NCI-H748 treated with DMSO at 0.1 percent for 48 hours (cell line): ENCODE measurements at places on chromosomes 6 and 20.

DNA sequence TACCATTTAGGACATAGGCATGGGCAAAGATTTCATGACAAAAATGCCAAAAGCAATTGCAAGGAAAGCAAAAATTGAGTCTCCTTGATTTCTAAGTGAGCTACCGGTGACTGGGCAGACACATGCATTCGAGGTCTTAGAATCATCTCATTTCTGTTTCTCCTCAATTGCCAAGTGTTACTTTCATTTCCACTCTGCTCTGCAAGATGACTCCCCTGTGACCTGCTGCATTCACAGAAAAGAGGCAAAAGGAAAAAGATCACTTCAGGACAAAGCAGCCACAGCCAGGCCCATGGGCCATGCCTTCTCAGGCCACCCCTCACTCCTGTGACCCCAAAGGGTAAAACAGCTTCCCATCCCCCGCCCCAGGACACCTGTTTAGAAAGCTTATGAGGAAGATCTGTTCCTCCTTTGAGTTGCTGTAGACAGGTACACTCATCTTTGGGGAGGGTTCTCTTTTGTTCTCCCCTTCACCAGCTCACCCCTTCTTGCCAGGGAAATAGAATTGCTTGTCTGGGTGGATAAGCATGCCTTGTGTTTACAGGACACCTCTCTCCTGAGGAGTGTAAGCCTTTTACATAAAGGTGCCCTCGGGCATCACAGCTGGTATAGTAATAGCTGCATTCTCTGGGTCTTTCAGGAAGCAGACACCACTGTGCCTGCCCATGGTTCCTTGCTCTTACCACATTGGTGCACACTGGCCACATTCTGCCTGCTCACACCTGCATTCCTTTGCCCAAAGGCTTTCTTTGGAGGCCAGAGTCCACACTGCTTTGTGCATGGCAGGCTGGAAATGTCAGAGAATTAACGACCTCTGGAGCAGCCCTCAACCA is 105.0 kb downstream of the SLC24A3 start:
- no peak for DNase-seq

DNA sequence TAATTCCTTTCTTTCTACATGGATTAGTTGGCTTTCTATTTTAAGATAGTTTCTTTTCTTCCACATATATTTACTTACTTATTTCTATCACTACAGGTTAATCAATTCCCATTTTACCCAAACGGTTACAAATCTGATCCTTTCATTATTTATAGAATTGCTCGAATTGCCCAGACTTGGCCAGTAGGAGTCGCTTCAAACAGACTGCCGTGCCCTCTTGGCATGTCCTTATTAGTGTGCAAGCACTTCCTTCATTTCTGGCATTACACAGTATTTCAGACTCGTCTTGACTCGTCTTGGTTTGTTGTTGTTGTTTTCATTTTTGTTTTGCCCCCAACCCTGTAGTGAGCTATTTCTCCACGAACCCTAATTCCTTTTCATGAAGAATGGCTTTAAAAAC is 74.6 kb downstream of the SAMD3 start:
- DNase-seq: no peak

DNA sequence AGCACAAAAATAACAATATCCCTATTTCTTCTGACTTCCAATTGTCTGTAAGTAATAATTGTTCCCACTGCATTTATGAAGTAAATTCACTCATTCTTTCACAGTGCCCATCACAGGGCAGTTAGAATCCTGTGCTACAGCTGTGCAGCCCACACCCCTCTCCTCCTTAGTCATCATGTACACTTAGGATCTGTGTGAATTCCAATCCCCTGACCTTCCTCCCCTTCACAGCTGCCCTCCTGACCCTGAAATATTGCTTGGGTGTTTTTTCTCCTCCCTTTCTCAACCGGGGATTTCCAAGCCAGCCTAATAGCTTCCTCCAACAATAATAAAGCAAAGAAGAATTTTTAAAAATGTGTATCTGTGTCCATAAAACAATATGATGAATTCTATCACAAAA is 91.5 kb upstream of the BEND6 start:
- no peak for DNase-seq

- DNase-seq: no peak
Measured at GRCh38 chr6:45714006-45714730, 301.5 kb downstream of the CLIC5 start.

DNA sequence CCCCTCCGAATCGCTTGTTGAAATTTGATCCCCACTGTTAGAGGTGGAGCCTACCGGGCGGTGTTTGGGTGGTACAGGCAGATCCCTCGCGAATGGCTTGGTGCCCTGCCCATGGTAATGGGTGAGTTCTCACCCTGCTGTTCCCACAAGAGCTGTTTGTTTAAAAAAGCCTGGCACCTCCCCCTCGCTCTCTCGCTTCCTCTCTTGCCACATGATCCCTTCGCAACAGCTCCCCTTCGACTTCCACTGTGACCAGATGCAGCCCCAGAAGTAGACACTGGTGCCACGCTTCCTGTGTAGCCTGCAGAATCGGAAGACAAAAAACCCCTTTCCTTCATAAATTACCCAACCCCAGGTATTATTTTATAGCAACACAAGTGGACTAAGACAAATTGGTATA is 292.2 kb upstream of the QKI start:
- DNase-seq: peak; percentile 90

DNA sequence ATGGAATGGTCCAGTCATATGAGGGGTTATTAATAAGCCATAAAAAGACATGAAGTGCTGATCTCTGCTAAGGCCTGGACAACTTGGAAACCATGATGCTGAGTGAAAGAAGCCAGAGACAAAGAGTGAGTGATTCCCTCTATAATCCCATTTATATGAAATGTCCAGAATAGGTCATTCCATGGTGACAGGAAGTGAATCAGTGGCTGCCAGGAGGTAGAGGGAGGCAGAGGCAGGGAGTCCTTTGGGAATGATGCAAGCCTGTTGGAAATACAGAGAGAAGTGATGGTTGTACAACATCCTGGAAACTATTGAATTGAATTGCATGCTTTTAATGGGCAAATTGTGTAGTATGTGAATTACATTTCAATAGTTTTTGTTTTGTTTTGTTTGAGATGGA is 26.4 kb downstream of the ANKRD60 start:
- no peak for DNase-seq

DNA sequence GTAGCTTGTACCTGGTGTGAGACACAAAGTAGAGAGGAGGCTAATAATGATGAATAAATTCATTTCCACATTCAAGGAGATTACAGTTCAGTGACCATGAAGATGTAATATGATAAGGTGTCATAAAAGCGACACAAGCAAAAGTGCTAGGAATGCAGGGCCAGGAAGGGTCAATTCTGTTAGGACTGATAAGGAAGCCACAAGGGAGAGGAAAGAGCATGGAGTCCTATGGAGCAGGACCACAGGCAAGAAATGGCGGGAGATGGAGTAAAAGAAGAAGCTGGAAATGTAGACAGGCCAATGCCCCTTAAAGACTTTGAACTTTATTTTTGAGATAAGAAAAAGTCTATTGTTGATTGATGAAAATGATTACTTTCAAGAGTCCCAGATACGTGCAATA is 161.8 kb upstream of the KCNK16 start:
- DNase-seq: no peak

- no peak for DNase-seq
Measured at GRCh38 chr6:14620522-14620921, 502.9 kb downstream of the CD83 start.

- DNase-seq: no peak
Measured at GRCh38 chr6:33885132-33886057, 81.6 kb upstream of the MLN start.

- DNase-seq: no peak
Measured at GRCh38 chr20:41232973-41233926, 84.3 kb downstream of the ZHX3 start.

DNA sequence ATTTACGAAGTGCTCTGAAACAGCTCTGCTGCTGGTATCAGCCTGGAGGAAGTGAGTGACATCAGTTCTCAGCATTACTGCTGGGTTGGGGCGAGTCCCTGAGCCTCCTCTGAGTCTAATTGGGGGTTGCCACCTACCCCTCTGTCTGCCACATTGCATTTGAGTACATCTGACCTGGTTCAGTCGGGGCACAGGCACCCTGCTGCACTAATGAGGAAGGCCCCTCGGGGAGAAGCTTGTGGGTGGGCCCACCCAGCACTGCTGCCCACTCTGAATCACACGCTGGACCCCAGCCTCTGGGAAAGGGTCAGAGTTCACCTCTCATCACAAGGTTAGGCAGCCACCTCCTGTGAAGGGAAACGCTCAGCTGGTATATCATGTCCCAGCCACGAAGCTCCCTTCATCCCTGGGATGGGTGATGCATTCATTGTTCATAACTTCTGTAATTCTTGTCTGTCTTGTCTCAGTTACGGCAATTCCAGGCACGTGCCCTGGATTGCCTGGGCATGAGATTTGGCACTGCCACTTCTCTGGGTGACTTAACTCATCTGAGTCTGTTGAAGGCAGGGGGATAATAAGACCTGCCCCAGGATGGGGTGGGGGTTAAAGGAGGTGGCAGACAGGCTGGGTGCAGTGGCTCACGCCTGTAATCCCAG is 13.3 kb downstream of the DNMT3B start:
- DNase-seq: no peak

- no peak for DNase-seq
Measured at GRCh38 chr6:68087399-68088133, 547.5 kb upstream of the ADGRB3 start.

GRCh38 chr20:8388707-8389106 is 256.6 kb downstream of the PLCB1 start:
- DNase-seq: no peak

GRCh38 chr6:56311061-56311460 is 63.7 kb upstream of the COL21A1 start:
- DNase-seq: no peak

DNA sequence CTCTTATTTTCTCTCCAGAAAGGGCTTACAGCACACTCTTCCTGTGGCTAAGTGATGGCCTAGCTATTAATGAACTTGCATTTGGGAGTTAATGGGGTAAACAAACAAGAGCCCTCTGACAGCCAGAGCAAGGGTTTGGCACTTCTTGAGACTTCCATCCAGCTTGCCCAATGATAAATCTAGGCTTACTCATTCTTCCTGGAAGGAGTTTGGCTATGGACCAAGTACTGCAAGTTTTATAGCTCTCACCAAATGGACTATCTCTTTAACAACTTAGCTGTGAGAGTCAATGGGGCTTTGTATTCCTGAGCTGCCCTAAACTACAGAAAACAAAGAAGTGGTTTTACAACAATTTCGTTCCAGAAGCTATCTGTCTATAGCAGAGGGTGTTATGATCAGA is 16.7 kb upstream of the PI3 start:
- no peak for DNase-seq

DNA sequence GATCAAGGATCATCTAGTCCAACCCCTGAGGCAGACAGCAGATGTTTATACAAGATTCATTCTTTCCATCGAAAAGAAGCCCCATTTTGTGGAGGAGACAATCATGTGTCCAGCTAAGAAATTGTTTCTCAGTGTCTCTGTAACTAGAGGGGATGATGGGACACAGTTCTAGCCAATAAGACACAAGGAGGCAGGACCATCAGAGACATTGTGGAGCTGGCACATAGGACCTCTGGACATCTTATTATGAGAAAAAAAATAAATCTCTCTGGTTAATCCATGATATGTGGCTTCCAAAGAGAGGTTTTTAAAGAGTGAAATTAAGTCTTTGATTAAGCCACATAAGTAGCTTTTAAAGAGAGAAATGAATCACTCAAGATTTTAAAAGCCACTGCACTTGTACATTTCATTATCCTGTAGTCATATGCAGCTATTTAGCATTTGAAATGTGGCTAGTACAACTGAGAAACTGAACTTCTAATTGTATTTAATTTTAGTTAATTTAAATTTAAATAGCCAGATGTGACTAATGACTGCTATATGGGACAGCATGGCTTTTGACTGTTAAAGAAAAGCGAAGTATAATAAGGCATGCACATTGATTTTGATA is 176.8 kb downstream of the TASP1 start:
- DNase-seq: no peak

DNA sequence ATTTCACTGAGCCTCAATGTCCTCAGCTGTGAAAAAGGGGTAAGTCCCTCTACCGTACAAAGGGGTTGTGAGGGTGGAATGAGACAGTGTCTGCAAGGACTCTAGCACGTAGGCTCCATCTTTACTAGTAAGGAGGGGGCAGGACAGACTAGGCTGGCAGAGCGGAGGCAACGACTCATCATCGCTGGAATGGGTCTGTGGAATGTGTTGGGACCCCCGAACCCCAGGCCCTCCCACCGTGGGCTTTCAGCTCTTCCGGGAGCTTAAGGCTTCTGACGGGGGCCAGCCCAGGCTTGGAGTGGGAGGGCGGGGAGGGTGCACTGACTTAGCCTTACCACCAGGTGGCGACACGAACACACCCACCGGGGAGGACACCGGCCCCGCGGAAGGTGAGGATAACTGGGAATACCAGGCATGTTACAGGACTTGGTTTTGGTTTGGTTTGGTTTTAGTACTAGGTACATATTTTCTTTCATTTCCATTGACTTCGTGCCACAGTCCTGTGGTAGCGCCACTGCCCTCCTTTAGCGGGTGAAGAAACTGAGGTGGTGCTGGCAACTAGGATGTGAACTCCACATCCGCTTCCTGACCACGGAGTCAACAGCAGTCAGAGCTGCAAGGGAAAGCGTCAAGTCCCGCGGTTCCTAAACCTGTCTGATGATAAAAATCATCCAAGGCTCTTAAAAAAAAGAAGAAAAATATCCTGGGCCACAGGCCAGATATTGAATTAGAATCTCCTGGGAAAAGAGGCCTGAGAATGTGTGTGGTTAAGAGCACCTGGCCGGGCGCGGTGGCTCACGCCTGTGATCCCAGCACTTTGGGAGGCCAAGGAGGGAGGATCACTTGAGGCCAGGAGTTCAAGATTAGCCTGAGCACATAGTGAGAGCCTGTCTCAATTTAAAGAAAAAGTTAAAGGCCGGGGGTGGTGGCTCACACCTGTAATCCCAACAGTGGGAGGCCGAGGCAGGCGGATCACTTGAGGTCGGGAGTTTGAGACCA is 10.3 kb upstream of the TULP1 start:
- peak; percentile 26 for DNase-seq

- no peak for DNase-seq
Measured at GRCh38 chr6:72466471-72466870, 155.4 kb upstream of the KCNQ5 start.

DNA sequence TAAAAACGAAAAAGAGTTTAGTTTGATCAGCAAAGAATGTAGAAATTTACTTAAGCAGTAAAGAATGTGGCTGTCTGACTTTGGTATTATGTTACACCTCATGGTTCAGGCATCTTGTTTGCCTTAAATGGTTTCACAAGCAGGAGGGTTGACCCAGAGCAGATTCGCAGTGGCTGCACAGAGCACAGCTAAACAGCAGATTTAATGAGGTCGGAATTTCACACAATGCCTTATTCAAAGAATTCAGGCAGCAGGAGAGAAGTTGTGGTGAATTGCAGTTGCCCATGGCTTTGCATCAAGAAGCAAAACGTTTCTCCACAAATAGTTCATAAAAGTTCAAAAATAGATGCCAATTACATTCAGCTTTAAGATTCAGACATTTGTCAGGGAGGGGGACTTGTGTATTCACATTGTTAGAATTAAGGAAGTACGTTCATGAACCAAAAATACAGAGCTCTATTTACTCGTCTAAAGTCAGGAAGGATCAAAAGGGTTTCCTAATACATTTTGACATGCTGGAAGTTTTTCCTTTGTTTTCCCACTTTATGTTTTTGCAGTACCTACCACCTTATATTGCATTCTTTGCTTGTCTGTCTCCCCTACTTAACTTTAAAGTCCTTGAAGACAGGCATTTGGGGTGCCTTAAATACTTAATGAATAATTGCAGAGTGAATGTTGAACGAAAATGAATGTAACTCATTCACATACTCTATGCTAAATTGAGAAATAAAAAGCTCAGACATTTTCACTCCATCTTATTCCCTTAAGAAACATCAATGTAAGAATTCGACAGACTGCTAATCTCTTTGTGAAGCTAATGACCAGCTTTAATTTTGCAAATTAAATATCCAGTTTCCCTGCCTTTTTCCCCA is 1163.6 kb upstream of the CITED2 start:
- no peak for DNase-seq

GRCh38 chr20:23415959-23416583 is 5.2 kb downstream of the NAPB start:
- no peak for DNase-seq
